ENCODE measurements at places on chromosomes 7 and 10. TPM values are rescaled to one million over a fixed set of nuclear protein-coding genes. Genes with fewer than 3 reads are reported as not detected.

DNA sequence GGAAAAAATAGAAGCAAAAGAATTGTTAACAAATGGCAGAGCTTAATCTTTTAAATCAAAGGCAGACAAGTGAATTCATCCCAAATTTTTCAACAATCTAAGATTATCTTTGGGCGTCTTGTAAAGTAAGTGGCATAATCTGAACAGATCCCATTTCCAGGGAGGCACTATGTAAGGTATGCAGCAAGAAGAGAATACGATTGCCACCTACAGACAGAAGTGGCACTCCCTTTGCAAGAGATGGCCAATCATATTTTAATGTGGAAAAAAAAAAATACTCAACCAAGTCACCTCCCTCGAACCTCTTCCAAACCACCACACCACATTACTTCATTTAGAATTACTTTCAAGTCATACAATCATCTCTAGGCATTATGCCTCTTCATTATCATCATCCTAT is 4.0 kb downstream of the GFRA1 start:
- no peak for DNase-seq
- H3K4me1 ChIP-seq, result peaks cover 6% of the 10 kb centered on the region
- H3K27ac ChIP-seq, result no peak overlapping the region
- peaks cover 46% of the 10 kb centered on the region for H3K27me3 ChIP-seq
- no peak overlapping the region for H3K4me3 ChIP-seq

DNA sequence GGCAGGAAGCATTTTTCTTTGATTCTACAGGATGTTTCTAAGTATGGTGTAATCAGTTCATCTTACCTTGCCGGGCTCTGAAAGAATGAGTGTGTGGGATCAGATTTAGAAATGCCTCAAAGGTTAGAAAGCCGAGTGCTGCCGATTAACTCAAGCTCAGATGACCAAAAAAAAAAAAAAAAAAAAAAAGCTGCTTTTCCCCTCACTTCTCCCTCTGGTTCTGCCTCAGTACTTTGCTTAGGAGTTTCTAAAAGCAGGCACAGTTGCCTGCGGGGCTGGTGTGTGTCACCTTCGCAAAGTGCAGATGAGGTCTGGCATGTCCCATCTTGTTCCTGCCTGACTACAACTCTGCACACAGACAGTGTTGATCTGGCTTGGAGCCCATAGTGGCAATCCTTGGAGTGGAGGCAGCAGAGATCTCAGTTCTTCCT is 47.0 kb downstream of the KIAA1217 start:
- peaks cover 4% of the 10 kb centered on the region for H3K27me3 ChIP-seq

DNA sequence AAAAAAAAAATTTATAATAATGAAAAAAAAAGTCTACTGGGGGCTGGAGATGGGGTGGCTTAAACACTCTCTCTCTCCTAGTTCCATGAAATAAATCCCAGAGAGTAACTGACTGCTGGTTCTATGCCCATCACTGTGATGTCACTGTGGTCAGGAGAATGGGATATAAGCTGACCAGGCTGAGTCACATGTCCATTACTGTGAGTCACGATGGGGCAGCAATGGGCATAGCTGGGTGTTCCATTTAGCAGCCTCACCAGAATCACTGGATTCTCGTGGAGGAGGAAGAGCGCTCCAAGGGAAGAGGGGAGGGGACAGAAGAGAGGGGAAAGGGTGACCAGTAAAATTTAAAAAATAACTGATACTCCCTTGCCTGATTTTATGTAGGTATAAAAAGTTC is 37.1 kb downstream of the MASTL start:
- no peak overlapping the region for H3K27ac ChIP-seq
- no peaks in the 10 kb centered on the region for H3K27me3 ChIP-seq
- H3K4me1 ChIP-seq, result no peaks in the 10 kb centered on the region
- no peak overlapping the region for H3K4me3 ChIP-seq

Gene NODAL
- not detected for total RNA-seq

Gene WEE2
- 0.12 TPM for total RNA-seq

Gene DGKB
- not detected for total RNA-seq
